ENCODE measurements at places on chromosomes 1 and 21.

DNA sequence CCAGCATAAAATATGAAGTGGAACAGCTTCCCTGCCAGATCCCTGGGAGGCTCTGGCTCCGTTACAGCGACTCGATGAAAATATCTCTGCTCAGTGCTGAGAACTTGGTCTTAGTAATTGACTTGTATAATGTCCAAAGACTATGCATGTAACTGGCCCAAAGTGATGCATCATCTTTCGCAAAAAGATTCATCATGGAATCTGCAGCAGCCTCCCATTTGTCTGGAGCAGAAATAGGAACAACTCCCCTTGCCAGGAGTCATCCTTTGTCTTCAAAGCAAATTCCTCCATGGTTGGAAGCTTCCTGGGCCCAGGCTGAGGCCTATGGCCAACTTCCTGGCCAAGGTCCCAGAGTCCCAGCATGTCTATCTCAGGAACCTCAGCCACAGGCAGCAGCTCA lies 16.9 kb upstream of the SLC6A17 start:
- no peak for DNase-seq

GRCh38 chr21:46049890-46050667 lies 47.8 kb upstream of the COL6A2 start:
- DNase-seq: no peak

DNA sequence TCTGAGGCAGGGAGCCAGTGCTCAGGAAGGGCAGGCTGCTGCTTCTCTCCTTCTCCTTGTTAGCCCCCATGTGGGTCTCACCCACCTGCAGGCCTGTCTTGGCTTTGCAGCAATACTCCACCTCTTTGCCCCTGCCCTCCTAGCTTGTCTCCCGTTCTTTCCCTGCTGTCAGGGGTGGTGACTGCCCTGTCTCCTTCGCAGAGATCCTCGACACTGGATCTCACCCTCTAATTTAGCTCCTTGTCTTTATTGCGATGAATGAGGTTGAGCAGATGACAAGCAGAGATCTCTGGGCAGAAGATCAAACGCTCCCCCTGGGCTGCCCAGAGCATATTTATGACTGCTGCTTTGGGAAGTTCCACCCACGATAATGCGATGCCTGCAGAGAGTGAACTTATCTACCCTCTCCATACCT lies 199.2 kb downstream of the ROR1 start:
- no peak for DNase-seq

DNA sequence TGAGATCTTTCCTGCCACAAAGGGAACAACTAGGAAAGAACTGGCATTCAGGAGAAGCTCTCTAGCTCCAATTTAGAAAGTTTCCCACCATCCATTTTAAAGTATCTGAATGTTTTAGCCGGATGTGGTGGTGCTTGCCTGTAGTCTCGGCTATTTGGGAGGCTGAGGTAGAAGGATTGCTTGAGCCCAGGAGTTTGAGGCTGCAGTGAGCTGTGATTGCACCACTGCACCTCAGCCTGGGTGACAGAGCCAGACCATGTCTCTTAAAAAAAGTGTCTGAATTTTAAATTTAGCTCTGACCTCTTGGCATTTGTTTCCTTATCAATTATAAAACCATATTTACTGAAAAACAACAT lies 67.2 kb downstream of the RPAP2 start:
- DNase-seq: no peak

GRCh38 chr1:235113183-235113917 lies 15.3 kb downstream of the TOMM20 start:
- no peak for DNase-seq

DNA sequence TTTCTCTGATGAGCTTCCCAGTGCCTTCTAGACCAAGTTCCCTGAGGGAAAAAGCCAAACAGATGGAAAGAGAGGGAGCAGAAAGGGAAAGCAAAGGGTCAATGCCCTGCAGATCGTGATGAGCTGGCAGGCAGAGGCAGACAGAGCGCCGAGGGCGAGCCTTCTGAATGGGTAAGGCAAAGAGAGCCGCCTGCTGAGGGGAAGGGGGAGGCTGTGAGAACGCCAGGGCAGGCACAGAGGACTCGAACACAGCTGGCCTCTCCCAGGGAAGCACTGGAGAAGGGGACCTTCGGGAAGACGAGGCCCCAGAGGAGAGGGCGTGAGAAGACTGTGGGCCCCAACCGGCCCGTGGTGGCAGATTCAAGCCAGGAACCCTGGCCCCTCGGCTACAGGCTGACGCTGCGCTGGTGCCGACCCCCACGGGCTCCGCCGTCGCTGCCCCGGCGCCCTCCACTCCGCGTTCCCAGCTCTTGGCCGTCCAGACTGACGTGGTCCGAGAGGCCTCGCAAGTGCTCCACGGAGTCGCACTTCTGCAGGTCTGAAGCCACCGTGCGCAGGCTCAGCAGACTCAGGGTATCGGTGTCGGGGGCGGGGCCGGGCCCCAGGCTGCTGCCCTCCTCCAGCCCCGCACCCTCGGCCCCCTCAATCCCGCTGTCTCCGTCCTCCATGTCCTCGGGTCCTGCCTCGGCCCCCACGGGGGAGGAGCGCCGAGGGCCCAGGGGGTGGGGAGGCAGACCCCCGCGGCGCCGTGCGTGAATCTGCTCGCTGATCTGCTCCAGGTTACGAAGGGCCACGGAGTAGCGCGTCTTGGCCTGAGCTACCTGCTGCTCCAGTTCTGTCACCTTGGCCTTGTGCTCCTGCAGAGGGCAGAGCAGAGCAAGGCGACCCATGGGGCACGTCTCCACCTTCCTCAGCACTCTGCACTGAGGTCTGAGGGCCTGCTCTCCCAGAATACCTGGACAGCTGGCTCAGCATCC lies 13.9 kb downstream of the SH3BP5L start:
- DNase-seq: no peak

DNA sequence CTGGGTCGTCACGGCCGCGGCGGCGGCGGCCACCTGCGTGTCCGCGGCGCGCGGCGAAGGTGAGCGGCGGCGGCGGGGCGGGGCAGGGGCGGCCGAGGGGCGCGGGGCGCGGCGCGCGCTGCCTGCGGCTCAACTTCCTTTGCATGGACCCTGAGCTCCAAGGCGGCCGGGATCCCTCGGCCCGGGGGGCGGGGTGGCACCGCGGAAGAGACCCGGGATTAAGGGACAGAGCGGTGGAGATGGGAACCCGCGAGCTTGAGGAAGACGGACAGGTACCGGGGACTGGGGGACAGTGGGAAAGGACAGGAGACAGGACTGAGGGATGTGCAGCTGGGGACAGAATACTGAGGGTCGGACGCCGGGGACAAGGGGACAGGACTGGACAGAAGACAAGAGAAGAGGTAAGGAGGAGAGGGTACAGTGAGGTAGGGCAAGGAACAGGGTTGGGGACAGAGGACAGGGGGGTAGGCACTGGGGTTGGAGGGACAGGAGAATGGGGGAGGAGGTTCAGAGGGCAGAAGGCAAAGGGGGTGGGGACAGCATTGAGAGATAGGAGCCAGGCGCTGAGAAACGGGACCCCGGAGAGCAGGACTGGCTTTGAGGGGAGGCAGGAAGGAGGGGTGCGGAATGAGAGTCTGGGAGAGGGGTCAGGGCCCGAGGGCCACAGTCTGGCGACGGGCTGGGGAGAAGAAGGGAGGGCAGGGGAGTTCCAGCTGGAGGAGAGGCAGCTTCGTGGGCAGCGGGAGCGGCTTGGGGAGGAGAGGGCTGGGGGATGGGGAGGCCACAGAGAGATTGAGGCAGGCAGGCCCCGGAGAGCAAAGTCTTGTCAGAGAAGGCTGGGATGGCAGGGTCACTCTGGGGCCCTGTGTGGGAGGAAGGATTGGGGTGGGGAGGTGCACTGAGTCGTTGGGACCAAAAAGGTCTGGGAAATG lies 648 bp downstream of the EPHA8 start:
- DNase-seq: no peak

- peak; percentile 70 for DNase-seq
Measured at GRCh38 chr1:29120947-29121485, 2.7 kb downstream of the TMEM200B start.

DNA sequence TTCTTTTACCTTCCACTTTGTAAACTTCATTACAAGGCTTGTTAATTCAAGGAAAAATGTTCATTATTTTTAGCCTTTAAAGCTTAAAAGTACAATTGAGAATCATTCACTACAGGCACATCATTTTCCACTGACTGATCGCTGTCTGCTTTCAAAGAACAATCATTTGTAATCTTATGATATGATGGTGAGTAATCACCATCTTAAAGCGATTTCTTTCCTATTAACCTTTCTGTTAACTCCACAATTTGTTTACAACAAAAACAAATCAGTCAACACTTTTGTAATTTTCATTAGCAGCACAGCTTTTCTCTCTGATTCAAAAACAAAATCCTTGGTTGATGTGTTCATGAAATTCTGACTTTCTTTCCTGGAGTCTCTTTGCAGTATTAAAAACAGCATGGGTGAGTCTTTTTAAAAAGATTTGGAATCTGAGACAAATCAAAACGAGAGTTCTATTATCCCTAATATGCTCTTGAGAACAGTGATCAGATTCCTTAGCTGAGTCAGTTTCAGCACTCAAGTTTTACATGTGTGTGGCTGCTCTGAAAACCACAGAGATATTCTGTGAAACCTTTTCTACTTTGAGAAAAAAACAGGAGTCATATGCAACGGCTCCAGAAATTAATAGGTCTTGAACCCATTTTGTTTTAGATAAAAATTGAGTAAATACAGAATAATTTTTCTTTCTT lies 145.8 kb upstream of the TMPRSS15 start:
- no peak for DNase-seq

- DNase-seq: peak; percentile 86
Measured at GRCh38 chr1:25028907-25029599, 99.0 kb upstream of the RUNX3 start.

- no peak for DNase-seq
Measured at GRCh38 chr21:34336245-34336644, 27.6 kb upstream of the KCNE2 start.

GRCh38 chr1:79708646-79709265 lies 702.2 kb upstream of the ADGRL4 start:
- no peak for DNase-seq

DNA sequence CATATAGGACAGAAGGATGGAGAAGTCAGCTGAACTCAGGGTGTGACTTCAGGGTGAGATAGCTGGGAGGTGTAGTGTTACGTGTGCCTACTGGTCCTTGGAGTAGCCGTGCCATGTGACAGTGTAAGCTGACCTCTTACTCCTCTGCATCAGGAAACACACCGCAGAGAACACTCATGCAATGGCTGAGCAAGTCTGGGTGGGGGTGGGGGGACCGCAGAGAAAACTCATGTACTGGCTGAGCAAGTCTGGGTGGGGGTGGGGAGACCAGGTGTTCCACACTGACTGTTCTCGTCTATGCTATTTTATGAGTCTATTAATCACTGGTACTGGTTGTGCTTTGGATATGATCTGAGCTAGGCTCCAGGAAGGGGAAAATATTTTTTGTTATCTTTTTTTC lies 233.1 kb downstream of the PAPPA2 start:
- DNase-seq: peak; percentile 17

DNA sequence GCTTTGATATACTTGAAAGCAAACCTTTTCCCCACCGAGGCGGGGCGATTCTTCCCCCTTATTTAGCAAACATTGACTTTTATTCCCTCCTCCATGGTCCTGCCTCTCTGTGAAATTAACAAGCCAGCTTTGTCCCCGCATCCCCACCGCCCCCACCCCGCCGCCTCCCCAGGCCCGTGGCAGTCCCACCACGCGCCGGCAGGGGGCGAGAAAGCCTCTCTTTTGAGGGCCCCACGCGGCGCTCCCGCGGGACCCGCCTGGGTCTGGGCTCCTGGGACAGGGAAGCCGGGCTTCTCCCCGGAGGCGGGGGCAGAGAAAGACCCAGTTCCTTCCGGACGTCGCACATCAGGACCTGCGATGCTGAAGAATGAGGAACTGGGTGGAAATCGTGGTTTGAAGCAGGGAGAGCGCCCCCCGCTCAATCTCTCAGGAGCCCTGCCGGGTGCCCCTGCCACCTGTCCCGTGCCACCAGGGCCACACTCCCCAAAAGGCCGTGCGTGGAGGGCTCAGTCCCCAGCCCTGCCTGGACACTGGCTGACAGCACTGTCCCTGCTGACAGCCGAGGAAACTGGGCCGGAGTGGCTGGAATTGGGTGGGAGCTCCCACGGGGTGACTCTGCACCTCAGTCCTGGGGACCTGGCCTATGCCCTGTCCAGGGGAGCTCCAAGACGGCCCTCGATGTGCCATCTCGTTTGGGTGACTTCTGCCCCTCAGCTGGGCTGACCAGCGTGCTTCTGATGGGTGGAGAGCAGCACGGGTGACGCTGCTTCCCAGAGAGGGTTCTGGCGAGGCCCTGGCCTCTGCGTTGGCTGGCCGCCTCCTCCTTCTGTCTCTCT lies 8.6 kb upstream of the ACTRT2 start:
- no peak for DNase-seq
